ENCODE measurements at places on chromosomes 3 and 15. TPM values are rescaled to one million over a fixed set of nuclear protein-coding genes. Genes with fewer than 3 reads are reported as not detected.

CKMT1A gene
- 3.5 TPM for polyA plus RNA-seq

PAQR9 gene
- polyA plus RNA-seq, result 0.93 TPM

CYP8B1 gene
- 0.84 TPM for polyA plus RNA-seq

CHST2 gene
- 23.7 TPM for polyA plus RNA-seq

DNA sequence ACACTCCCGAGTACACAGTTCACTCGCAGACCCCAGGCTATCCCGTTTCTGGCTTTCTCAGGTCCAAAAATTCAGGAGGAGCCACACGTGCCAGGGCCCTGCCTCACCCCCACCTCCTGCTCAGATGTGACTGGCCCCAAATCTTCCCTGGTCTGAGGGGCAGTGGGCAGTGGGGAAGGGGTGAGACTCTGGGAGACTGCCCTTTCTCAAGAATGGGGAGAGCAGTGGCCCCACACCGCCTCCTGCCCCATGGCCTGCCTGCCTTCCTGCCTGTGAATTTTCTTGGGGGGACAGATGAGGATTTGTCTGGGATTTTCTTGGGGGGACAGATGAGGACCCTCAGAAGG lies 174.6 kb downstream of the MEGF11 start:
- DNase-seq, result no peak

DNA sequence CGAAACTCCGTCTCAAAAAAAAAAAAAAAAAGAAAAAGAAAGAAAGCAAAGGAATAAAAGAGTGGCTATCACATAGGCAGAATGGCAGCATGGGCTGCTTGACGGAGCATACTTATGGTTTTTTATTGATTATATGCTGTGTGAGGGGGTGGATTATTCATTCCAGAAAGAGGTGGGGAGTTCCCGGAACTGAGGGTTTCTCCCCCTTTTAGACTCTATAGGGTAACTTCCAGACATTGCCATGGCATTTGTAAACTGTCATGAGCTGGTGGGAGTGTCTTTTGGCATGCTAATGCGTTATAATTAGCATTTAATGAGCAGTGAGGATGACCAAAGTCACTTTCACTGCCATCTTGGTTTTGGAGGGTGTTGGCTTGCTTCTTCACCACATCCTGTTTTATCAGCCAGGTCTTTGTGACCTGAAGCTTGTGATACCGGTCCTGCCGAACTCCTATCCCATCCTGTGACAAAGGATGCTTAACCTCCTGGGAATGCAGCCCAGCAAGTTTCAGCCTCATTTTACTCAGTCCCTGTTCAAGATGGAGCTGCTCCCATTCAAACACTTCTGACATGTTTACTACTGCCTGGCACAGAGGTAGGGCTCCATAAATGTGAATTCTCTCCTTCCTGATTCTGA lies 15.8 kb upstream of the ABHD17C start:
- DNase-seq, result no peak

- no peak for DNase-seq
Measured at GRCh38 chr3:66297900-66298299, 77.1 kb downstream of the SLC25A26 start.

GRCh38 chr15:39511000-39511915 lies 69.6 kb upstream of the THBS1 start:
- DNase-seq, result no peak

GRCh38 chr15:44956388-44956787 lies at the start of gene TERB2:
Gene TERB2, plus strand, starts transcription at chr15:44956687. Its CDS starts 32 bp downstream, at chr15:44956719.
- no peak for DNase-seq

DNA sequence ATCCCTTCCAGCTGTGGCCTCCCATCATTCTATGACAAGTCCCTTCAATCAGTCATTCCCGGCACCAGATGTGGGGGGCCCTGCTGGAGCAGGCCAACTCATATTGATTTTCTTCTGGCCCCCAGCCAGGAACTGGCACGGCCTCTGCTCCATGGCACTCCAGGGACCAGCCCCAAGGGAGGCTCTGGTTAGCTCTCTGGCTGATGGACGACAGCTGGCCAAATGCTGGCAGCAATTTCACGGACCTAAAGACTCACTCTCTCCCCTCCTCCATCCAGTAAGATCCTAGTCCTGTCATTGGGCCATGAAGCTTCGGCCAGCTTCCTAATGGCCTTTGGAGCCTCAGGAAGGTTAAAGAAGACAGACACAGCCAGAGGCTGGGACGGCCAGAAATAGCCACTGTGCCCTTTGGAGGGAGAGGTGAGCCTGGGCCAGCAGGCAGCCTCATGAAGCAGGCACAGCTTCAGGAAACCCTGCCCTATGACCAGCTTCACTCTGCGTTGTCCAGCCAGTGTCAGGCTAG lies 131.0 kb downstream of the MEX3B start:
- DNase-seq, result no peak

Data from renal pelvis (tissue), 12 donors.